SIG-M5 (cell line): ENCODE measurements at places on chromosomes 5 and 9.

DNA sequence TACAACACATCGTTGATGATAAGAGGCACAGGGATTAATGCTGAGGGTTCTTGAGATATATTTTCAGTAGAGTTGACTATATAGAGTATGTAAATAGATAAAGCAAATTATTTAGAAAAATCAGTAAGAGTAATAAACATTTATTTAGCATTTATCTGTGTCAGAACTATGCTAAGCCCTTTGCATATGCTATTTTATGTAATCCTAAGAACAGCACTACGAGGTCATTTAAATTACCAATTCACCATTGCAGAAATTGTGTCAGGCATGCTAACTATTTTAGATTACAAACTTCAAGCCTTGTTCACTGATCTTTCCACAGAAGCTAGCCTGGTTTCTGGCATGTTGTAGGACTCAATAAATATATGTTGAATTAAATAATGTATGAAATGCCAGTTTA is 20.4 kb upstream of the REEP2 start:
- DNase-seq = no peak

GRCh38 chr5:71695595-71695994 is 23.5 kb upstream of the CARTPT start:
- DNase-seq = no peak

DNA sequence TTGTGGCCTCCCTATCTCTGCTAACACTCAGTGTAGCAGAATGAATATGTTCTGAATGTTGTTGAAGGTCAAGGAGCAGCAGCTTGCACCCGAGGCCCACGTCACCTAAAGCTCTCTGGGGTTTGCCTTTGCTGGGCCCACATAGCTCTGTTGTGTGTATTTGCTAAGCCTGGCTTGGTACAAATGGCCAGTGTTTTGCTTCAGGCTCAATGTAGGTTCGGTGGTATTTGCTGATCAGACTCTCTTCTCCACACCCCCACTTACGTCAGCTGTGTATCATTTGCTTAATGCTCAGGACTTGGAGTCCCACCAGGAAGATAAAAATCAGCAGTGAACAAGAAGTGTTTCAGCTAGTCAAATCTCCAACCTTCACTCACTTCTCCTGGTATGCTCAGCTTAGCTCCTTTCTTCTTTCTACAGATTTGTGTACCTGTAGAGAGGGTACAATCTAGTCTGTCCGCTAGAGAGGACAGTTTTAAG is 4.8 kb upstream of the RFESD start:
- no peak for DNase-seq

DNA sequence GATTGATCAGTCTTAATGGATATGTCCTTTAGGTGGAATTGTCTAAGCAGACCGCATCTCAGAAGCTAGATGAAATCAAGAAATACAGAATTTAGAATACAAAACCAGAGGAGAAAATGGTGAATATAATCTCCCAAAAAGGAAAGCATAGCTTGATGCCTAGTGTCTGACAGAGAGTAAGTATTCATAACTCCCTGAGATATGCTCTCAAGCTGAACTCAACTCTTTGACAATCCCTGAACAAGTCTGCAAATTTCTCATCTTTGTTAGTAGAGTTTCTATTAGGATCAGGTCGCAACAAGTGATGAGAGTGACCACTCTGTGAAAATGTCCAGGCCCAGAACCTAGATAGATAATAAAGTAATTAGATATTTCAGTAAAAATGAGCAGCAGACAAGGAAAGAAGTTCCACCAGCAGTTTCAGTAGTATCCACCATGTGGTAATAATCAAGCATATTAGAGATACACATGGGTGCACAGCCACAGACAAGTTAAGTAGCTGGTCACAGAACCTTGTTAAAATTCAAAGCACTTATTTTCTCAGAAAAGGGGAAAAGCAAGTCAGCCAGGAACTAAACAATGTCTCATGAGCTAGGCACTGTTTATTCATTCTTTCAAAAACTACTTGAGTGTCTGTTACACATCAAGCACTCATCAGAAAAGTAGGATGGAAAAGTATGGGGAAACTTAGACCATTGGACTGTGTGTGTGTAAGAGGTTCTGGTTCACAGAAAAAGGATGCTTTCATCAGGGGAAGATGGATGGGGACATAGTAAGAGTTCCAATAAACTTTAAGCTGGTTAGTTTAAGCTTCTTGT is 481.5 kb upstream of the TUSC1 start:
- DNase-seq = no peak

GRCh38 chr5:116058346-116058936 is 26.2 kb downstream of the ARL14EPL start:
- no peak for DNase-seq

DNA sequence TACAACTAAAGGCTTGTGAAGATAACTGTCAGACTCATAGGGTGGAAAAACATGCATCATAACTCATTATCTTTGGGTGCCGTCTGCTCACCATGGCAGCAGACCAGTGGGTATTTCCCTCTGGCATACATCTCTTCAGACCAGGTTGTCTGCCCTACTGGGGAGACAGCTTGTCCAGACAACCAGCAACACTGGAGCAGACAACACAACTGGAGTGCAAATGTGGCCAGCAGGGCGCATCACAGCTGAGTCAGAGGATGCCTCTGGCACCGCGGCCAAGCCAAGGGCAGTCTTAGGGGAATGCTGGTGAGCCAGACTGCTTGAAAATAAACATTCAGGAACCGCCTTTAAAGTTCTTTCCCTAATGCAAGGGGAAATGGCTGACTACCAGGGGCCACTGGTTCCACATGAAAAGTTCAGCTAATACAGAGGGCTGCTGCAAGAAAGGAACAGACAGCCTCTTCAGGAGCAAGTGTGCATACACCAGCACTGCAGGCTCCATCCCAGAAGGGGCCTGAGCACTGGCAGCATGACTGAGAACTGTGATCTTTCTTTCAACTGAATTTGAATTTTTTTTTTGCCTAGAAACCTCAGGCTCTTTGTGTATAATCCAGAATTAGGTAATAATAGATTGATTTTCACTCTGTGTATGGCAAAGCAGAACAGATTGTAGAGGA is 77.3 kb downstream of the MAMDC2 start:
- no peak for DNase-seq

DNA sequence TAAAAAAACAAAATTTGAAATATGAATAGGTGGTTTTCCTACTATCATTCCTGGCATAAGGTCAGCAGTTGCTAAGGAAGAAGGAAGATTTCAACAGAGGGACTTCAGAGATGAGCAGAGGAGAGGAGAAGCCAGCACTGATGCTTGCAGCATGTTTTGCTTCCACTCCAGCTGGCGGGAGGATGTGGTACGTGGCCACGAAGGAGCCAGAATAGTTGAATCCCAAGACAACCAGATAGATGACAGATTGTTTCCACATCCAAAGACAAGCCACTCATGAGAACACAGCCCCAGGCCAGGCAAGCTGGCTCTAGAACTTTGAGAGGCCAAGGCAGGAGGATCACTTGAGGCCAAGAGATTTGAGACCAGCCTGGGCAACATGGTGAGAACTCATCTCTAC is 15.1 kb downstream of the TIMD4 start:
- no peak for DNase-seq

- DNase-seq = no peak
These were observed 1.4 kb upstream of the GLRX start for GRCh38 chr5:95823738-95824609.

- no peak for DNase-seq
These were observed 195.9 kb downstream of the SEMA6A start for GRCh38 chr5:116378777-116379121.

GRCh38 chr9:26457151-26457550 is 435.5 kb downstream of the CAAP1 start:
- DNase-seq = no peak

DNA sequence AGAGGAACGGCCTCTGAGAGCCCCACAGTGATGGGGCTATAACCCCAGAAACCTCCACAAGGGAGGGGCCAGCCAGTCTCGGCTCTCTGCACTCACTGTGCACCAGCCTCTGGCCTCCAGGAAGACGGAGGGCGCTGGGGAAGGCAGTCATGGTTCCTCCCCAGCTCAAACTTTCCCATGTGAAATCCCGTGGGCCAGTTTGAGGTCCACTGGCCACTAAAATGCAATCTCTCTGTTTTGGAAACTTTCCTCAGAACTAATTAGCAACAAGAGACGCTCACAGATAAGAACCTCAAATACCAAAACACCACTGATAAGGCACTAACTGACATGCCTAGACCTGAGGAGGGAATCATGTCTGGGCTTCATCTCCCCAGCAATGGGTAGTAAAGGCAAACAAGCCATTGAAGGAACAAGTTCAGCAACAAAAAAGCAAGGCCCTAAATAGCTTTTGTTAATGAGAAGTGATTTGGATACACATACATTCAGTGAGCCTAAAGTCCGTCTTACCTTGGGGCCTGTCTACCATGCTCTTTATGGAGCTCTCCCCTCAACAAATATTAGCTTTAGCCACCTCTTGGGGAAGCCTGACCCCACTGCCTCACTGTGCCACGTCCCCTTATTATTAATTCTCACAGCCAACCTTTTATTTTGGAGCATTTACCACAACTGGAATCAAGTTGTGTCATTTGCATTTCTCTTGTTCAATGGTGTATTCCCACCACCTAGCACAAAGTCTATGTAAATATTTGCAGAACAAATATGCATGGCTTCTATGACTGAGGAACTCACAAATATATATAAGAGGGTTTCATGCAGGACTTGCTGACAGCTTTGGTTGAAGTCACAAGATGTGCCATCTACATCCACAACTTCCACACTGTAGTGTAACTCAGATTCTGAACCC is 56.1 kb upstream of the GLRX start:
- no peak for DNase-seq

- DNase-seq = no peak
These were observed 30.3 kb downstream of the SLC25A46 start for GRCh38 chr5:110769000-110769681.

DNA sequence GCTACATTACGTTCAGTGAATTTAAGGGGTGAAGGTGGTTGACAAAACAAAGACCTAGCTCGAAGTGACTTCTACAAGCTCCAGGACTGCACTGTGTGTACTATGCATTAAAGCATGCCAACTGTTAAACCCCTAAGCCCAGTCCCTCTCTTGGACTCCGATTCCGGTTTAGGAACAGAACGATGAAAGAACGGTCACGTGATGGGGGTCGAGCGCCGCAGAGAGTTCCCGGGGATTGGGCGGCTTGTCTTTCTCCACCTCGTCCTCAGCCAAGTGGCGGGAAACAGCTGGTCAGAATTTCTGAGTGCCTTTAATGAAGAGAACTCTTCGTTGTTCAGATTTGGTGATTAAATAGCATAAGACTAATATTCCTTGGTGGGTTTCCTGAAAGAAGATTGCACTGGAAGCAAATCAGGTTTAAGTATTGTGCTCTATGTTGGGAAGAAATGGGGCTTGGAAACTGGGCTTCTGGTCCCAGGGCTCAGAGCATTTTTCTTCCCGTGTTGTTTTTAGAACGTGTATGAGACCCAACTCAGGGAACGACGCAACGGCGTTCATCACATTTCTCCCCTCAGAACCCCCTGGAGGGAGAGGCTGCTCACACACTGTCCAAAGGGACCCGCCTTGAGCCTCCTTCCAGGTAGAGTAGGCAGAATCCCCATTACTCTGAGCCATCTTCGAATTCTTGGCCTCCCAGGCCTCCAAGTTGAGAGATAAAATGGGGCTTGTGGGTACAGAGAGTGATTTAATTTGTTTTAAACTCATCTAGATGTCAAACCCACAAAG is 25.3 kb downstream of the IRX2 start:
- DNase-seq = no peak

DNA sequence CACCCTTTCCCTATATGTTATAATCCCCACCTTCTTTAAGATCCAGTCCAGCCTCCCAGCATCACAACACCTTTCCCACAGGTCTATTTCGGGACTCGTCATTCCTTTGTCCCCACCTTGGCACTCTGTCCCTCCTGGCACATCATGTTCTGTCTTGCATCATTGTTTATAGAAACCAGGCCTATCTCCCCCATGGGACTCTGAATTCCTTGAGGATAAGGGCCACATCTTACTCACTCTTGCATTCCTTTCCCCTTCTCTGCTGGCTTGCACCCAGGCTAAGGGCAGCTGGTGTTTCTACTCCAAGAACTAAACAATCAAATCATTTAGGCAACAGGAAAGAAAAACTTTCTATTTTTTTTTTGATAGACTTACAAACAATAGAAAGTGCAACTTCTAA is 205.7 kb downstream of the AGTPBP1 start:
- DNase-seq = no peak

DNA sequence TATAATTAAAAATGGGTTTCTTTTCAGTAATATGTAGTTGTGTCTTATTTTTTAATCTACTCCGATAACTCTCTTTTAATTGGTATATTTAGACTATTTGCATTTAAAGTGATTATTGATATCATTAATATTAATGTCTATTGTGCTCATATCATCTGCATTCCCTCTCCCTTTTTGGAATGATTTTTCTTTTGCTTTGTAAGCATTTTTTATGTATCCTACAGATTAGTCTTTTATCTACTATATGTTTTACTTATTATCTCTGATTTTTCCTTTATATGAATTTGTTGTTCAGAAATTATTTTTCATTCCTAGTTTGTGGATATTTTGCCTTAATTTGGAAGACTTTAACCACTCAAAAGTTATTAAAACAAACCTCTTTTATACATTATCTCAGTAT is 34.0 kb downstream of the NDUFS4 start:
- DNase-seq = no peak

DNA sequence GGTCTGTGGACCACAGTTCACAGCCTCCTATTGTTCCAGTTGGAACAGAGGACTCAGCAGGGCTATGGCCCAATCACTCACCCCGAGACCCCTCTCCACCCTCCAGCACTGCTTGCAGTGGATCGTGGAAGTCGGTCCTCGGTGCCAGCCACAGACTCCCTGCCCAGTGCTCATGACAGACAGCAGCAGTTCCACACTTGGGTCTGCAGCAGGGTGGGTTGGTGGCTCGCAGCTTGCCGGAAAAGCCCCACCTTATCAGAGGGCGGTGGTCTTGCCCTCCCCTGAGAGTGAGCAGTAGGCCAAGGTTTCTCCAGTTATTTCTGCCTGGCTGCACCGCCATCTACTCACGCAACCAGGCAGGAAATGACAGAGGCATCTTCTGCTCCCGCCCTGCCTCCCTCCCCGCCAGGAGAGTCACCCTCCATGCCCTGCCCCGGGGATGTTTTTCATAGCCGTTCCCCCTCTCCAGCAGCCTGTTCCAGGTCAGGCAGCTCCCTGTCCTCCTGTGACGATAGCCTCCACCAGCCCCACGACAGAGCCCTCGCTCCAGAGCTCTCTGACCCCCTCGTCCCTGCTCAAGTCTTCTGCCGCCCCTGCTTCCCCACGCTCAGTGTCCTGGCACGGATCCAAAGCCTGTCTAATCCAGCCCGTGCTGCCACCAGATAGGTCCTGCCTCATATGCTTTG is 34.5 kb downstream of the UNC5A start:
- DNase-seq = no peak

GRCh38 chr9:98992885-98993569 is 49.3 kb downstream of the COL15A1 start:
- no peak for DNase-seq

GRCh38 chr9:107008011-107008410 is 145.0 kb downstream of the ZNF462 start:
- no peak for DNase-seq
